T1000 (cell line): ENCODE measurements at places on chromosomes 5 and 9.

DNA sequence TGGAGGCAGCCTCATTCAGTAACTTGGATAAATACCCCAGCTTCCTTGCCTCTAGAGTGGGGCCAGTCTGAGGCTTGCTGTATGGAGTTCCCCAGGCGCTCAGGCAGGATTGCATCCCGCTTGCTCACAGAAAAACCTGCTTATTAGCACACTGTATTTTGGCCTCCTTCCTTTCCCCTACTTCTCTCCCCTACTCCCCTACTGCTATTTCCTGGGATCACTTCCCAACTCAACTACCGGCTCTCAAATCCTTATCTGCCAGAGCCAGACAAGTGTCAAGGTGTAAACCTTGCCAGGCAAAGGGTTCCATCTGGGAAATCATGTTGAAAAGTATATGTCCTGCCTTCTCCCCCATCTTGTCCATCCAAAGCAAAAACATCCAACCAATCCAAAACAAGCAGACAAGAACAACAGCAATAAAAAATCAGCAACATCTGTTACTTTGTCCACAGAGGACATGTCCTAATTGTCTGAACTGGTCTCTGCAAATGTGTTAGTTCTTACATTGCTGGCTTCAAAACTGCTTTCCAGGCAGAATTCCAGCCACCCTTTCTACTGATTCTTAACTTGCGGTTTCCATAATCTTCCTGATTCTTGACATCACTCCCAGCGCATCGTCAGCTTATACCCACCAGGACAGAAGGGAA, 164.1 kb upstream of the SEMA6A start:
- DNase-seq: no peak

- DNase-seq: no peak
Observed at GRCh38 chr5:82336226-82336958, 58.2 kb upstream of the RPS23 start.

GRCh38 chr9:91445135-91445534, 21.5 kb upstream of the NFIL3 start:
- DNase-seq: no peak

DNA sequence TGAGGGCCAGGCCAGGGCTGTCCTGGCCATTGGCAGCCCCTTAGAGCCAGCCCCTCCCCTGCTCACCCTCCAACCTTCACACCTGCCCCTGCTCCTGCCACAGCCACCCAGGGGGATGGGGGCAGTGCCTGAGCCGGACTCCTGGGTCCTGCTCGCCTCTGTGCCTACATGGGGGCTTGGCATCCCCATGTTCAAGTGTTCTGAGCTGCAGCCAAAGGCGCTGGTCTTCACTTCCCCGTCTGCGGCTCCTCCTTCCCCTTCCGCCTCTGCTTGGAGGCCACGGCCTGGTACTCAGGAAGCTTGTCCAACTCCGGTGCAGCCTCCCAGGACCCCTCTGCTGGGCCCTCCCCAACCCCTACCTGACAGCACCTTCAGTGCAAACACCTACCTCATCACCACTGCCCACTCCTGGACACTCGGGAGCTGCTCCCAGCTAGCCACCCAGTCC, 2.3 kb upstream of the DNLZ start:
- DNase-seq: no peak

DNA sequence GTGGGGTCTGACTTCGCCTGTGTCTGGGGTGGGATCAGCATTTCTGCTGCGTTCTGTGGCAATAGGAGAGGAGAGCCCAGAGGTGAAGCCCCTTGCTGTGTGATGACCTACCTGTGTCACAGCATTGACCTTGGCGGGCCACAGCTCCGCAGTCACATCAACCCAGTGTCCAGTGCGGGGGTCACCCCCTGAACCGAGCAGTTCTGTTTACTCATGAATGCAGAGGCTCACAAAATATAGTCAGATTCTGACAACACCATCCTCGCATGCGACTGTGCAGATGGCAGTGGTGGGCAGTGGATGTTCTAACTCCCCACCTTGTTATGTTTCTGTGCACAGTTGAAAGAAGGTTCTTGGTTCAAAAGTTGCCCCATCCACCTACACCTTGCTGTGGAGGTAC, 100.1 kb downstream of the ADAMTS16 start:
- DNase-seq: no peak

DNA sequence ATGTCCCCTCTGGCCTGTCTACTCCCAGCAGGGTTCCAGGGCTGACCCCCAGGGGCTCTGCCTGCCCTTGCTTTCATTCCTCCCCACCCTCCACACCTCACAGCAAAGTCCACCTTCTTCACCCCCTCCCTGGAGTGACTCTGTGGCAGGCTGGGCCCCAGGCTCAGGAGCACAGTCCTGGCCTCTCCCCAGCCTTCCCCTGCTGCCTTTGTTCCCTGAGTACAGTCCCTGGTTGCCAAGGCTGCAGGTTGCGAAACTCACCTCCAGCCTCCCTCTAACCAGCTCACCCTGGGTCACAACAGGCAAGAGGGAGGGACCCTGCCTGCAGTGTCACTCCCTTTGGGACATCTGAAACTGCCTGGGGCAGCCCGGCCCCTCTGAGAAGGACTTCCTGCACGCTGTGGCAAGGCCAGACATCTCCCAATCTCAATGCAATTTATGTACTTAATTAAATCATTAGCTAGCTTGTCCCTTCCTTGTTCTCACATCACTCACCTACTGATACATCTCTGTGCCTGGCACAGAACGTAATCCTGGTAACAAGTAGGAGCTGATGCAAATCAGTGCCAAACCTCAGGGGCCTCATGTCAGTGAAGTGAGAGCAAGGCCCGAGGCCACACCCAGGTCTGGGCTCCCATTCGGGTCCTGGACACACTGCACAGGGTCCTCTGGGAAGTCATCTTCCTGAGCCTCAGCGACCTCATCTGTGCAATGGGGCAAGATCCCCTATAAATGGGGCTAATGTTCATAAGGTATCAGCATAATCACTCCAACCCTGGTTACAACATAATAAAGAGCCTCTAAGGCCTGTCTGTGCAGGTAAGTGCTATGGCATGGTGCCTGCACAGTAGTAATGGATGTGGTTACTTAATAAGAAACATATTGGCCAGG, 27.3 kb upstream of the TRIM14 start:
- DNase-seq: peak; percentile 39

DNA sequence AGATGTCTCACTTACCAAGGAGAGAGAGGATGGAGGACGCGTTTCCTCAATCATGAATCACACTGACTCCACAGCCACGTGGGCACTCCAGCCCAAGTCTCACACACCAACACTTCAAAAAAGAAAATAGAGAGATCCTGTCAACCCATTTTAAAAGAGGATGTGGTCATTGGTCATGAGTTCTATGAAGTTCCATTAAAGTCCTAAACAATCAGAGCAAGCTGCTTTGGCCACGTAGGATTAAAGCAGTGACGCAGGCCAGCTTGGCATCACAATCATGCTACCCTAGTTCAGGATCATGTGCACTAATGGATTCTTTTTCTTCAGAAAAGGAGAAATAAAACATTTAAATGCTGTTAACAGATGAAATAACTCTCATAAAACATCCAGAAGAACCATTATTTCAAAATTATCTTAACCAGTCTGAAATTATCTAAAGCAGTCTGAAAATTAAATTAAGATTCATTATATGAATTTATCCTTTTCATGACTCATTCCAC, 108.1 kb downstream of the SEMA5A start:
- no peak for DNase-seq

- no peak for DNase-seq
Observed at GRCh38 chr9:110048976-110049698, 158.8 kb downstream of the C9orf152 start.

- no peak for DNase-seq
Observed at GRCh38 chr5:18114151-18114757, 480.0 kb downstream of the TAF11L14 start.

GRCh38 chr9:101999441-101999840, 261.0 kb upstream of the GRIN3A start:
- no peak for DNase-seq

GRCh38 chr5:76376866-76377230, 26.2 kb upstream of the IQGAP2 start:
- no peak for DNase-seq

- no peak for DNase-seq
Observed at GRCh38 chr9:83429229-83429628, 109.0 kb downstream of the FRMD3 start.

DNA sequence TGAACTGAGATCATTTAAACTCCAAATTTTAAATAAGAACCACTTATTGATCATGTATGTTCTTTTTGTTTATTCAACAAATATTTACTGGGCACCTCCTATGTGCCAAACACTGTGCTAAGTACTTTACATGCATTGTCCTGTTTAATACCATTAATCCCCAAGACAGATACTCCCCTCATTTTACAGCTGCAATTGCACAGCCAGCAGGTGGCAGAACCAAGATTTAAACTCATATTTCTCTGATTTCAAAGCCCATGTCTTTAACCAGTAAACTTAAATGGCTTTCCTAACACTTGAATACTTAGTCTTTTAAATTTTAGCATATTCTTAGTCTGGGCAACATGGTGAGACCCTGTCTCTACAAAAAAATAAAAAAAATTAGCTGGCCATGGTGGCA, 43.4 kb upstream of the KIAA1958 start:
- DNase-seq: no peak

DNA sequence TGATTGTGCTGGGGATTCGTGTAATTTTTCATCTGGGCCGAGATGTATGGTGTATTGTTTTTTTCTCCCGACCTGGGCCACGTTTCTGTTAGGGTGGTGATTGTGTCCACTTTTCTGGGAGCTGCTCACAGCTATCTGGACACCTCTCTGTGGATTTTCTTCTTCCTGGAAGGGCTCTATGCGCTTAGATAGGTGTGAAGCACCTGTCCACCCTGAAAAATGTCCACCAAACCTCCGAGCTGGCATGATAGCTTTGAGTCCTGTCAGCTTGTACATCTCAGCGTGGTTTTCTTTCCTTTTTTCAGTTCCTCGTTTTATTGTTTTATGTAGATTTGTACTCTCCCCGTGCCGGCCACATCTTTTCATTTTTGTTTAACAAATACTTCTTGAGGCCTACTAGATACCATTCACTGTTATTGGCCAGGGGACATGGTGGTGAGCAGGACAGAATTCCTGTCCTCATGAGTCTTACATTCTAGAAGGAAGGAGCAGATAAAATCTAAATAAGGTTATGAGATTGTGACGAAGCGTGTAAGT, 1.1 kb downstream of the UGCG start:
- no peak for DNase-seq

GRCh38 chr5:110268985-110269384, 457.5 kb downstream of the TMEM232 start:
- no peak for DNase-seq

DNA sequence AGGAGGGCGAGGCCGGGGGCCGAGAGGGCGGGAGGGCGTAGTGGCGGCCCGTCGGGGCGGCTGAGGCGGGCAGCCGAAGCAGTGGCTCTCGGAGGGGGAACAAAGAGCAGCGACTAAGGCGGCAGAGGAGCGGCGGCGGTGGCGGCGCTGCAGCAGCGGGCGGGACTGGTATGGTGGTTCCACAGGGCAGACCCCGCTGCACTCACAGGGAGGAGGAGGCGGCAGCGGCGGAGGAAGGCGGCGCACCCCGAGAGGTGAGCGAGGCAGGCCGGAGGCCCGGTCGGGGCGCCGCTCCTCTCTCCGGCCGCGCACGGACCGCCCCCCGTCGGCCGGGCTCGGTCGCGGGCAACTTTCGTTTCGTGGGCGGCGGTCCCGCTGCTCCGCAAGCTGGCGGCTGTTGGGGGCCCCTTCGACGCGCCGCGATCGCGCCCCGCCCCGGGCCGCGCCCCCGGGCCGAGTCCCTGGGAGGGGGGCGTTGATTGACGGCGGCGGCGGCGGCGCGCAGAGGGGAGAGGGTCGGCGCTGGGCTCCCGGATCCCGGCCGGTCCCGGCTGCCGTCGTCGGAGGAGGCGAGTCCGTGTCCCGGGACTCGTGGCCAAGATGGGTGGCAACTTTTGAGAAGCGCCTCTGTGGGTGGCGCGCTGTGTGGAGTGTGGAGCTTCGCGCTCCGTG, 467 bp downstream of the CNOT6 start:
- no peak for DNase-seq

DNA sequence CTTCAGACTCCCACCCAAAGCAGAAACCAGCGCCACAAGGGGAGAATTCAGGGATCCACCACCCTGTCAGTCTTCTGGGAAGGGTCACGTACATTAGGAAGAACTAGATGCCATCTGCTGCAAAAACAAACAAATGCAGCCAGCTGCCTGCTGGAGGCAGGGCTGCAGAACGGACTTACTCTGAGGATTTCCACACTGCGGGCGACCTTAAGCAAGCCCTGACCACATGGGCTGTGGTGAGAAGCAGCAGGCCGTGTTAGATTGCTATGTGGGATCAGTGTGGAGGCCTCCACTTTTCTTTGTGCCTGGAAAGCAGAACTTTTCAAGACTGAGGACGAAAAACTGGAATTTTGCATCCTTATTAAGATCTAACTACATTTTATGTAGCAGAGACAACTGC, 13.4 kb upstream of the LTC4S start:
- no peak for DNase-seq

GRCh38 chr5:96079075-96079474, 117.4 kb upstream of the ELL2 start:
- peak; percentile 8 for DNase-seq
